H9 (cell line): ENCODE measurements at places on chromosomes 2 and 18. TPM values are rescaled to one million over a fixed set of nuclear protein-coding genes. Genes with fewer than 3 reads are reported as not detected.

DNA sequence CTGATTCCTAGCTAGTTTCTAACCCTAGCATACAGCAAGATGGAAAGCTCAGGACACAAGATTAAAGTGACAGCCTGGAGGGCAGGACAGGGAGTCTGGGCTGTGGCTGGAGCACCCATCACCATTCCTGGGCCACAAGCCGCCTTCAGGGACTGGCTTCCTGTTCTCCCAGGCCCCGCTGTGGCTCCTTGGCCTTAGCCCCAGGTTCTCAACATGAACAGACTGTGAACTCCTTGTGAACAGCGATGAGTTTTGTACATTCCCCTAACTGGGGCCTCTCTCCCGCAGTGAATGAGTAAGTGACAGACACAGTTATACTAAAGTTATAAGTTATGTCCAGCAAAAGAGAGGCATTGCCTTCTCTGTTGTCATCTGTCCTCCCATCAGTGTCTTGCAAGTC is 35.9 kb upstream of the SLC14A1 start:
- no peak for DNase-seq

CDH2 gene
- total RNA-seq = 35.4 and 36.2 TPM in 2 replicates

GRCh38 chr2:206614811-206615210 is 27.5 kb upstream of the FAM237A start:
- DNase-seq = no peak

- DNase-seq = no peak
Measured at GRCh38 chr2:31586230-31586629, 5.5 kb upstream of the SRD5A2 start.

DNA sequence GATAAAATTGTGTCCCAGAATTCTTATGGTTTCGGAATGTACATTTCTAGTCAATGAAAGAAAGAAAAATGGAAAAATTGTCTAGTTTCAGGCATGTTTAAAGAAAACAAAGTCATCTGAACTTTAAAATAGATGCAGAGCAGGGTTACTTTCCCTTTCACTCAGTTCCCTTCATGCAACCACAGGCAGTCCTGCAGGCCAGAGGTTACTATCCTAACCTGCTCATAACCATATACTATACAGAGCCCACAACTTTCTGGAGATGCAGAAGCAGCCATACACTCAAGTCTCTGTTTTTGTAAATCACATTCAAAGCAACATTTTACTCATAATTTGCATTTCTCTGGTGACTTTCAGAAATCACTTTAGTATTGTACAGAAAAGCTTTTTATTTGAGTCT is 690.3 kb downstream of the MBD2 start:
- no peak for DNase-seq

LRRTM4 gene
- 11.0 and 12.0 TPM in 2 replicates for total RNA-seq
